ENCODE measurements at places on chromosomes 11 and 22.

- DNase-seq, result no peak
Measured at GRCh38 chr22:24984122-24984521, 31.6 kb downstream of the KIAA1671 start.

DNA sequence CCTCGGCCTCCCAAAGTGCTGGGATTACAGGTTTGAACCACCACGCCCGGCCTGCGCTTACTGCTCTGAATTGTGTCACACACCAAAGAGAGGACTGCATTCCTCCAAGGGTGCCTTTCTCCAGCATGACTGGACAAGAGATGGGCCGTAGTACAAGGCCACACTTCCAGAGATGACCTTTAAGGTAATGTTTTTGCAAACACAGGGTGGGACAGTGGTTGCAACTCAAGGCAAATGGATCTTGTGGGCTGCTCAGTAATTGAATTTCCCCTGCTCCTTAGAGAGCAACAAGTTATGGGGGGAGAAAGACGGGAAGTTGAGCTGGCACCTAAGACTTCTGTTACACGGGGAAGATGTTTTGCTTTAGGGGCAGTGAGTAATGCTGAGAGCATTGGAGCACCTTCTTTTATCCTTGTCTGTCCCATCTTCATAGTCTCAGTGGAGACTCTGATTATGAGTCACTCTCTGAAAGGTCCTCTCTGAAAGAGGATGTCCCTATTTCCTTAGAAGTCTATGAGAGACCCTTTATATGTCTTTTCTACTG lies 66.3 kb downstream of the C11orf91 start:
- no peak for DNase-seq

DNA sequence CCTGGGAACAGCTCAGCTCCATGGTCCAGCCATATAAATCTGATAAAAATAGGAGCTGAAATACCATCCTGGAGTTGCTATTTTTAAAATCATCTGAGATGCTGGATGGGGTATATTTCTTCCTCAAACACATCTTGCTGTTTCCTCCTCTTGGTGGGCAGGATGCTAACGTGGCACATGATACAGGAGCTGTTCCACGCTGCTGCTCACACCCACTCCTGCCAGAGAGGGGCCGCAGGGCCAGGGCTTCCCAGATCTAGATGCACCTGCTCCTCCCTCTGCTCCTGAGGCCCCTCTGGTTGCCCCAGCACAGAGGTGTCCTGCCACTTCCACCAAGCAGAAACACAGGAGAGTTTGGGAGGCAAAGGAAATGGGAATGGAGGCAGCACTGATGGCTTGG lies 3.3 kb upstream of the ST3GAL4 start:
- DNase-seq, result no peak

DNA sequence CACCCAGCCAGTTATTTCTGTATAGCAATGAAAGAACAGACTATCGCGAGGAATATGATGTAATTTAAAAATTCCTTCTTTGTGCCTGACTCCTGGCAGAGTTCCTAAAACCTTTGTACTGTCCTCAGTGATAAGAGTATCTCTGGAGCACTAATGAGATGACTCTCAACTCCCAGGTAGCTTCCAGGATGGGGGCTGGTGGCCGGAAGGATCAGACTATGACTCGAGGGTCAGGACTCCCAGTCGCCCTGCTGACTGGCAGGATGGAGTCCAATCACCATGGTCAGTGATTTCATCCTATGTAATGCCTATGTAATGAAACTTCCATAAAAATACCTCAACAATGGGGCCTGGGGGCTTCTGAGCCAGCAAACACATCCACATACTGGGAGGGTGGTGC lies 135.1 kb downstream of the SHANK2 start:
- no peak for DNase-seq

- DNase-seq, result no peak
Measured at GRCh38 chr11:44310463-44311272, 729 bp upstream of the ALX4 start.

DNA sequence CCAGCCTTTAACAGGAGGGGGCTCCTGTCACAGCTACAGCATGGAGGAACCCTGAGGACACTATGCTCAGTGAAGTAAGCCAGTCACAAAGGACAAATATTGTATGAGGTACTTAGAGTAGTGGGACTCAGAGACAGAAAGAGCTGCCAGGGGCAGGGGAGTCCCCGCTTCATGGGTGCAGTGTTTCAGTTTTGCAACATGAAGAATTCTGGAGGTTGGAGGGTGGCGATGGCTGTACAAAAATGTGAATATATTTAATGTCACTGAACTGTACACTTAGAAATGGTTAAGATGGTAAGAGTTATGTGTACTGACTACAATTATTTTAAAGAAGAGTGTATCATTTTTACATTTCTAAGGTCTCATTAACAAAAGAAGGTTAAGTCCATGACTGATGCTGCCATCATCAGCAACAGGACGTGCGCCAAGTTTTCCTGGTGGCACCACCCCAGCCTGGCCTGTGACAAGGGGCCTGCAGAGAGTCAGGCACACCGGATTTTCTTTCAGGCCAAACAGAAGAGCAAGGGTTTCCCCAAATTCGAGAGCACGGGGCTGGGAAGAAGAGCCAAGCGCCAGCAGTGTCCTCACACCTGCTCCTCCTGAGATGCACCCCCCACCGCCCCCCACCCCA lies 22.1 kb downstream of the YPEL1 start:
- no peak for DNase-seq

GRCh38 chr22:28943501-28943879 lies 60.1 kb downstream of the ZNRF3 start:
- DNase-seq, result no peak

- no peak for DNase-seq
Measured at GRCh38 chr11:77793972-77794371, 26.6 kb downstream of the RSF1 start.

GRCh38 chr11:133506551-133507094 lies 25.7 kb downstream of the OPCML start:
- DNase-seq, result no peak

- DNase-seq, result no peak
Measured at GRCh38 chr11:106608677-106609076, 409.6 kb downstream of the GUCY1A2 start.

GRCh38 chr11:46528445-46529094 lies 65.3 kb downstream of the AMBRA1 start:
- DNase-seq, result peak; percentile 14

- no peak for DNase-seq
Measured at GRCh38 chr11:70853770-70854108, 398.6 kb downstream of the SHANK2 start.

DNA sequence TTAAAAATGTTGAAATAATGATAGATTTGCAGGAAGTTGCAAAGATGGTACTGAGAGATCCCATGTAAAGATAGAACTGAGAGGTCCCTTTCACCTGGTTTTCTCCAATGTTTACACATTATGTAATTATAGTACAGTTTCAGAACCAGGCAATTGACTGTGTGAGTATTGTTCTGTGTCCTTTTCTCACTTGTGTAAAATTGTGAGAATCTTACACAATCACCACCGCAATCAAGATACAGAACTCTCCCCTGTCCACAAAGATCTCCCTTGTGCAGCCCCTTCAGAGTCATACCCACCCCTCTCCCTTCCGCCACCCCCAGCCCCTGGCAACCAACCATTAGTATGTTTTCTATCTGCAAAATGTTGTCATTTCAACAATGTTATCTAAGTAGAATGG lies 119.8 kb upstream of the NAV2 start:
- no peak for DNase-seq

DNA sequence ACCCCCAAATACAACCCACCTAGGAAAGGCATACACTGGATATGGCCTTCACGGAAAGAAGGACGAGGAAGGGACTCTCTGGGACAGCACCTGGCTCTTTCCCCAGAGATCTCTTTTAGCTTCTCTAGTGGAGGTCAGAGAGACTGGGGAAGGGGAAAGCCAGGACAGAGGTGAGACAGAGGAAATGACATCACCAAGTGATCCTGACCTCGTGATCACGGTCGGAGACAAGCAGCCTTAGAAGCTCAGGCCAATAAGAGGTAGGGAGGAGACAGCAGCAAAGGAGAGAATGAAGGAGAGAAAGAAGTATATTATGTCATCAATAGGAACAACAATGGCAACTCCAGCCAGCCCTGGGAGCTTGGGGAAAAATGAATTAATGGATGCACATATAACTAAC lies 15.4 kb upstream of the TMPRSS13 start:
- DNase-seq, result no peak

GRCh38 chr11:46808799-46809431 lies 37.2 kb downstream of the CKAP5 start:
- no peak for DNase-seq

- DNase-seq, result peak; percentile 24
Measured at GRCh38 chr11:77039491-77040400, 5.5 kb downstream of the B3GNT6 start.

GRCh38 chr11:35994421-35994820 lies 50.6 kb downstream of the LDLRAD3 start:
- no peak for DNase-seq
